ENCODE measurements at places on chromosomes 1 and 21.

DNA sequence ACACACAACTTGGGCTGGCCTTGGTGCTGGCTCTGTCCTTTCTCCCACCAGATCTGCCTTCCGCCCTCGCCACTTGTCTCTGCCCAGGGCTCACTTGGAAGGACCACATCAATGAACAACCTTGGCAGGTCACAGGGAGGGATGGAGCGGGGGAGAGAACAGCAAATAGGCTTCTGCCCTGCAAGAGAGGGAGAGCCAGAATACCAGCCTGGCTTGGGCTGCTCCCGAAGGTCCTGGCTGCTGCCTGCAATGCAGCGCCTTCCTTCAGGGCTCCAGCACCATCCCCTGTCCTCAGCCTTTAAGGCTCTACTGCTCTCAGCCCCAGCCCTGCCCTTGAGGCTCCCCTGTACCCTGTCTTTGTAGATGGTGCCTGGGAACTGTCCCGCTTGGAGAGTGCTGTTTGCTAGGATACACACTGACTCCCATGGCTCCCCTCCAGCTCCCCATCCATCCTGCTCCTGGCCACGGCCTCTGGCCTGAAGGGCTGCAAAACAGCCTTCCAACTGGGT lies 43.8 kb downstream of the HIVEP3 start:
- DNase-seq = no peak

GRCh38 chr1:14986168-14986567 lies 167.4 kb upstream of the TMEM51 start:
- DNase-seq = no peak

- no peak for DNase-seq
Measured at GRCh38 chr1:3735027-3735681, 17.1 kb upstream of the CCDC27 start.

- DNase-seq = no peak
Measured at GRCh38 chr1:151714820-151715725, 1.5 kb downstream of the CELF3 start.

- no peak for DNase-seq
Measured at GRCh38 chr1:11338284-11338924, 65.4 kb downstream of the UBIAD1 start.

DNA sequence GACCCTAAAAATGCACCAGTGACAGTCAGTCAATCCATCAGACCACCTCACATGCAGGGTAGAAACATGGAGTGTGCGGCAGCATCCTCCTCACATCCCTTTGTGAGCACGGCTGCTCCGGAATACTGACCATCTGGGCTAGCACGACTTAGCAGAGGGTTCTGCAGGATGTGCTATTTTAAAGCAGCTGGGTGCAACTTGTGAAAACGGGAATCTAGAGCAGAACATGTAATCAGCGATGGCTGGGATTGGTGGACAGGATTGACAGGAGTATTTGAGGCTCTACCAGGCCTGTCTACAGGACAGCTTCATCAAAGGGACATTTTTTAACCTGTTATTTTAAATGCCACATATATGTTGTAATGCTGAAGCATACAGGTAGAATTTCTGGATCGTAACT lies 16.8 kb upstream of the PLEKHM2 start:
- DNase-seq = no peak
